ENCODE measurements at places on chromosomes 6 and 20.
A peak's percentile ranks its signal among the peaks of the same experiment; 100 is the strongest.

- DNase-seq = no peak
Observed at GRCh38 chr6:166532302-166532701, 54.2 kb downstream of the RAMACL start.

GRCh38 chr6:144140867-144141266 is 9.4 kb upstream of the STX11 start:
- peak; percentile 50 for DNase-seq

GRCh38 chr6:43610431-43610830 is 18.6 kb downstream of the GTPBP2 start:
- no peak for DNase-seq

GRCh38 chr6:7115543-7116231 is 7.9 kb downstream of the RREB1 start:
- DNase-seq = no peak

GRCh38 chr20:61120595-61121515 is 131.2 kb upstream of the CDH4 start:
- peak; percentile 45 for DNase-seq

- no peak for DNase-seq
Observed at GRCh38 chr6:100035873-100036653, 42.0 kb upstream of the MCHR2 start.

- DNase-seq = no peak
Observed at GRCh38 chr20:59576216-59576953, 28.0 kb upstream of the PHACTR3 start.

DNA sequence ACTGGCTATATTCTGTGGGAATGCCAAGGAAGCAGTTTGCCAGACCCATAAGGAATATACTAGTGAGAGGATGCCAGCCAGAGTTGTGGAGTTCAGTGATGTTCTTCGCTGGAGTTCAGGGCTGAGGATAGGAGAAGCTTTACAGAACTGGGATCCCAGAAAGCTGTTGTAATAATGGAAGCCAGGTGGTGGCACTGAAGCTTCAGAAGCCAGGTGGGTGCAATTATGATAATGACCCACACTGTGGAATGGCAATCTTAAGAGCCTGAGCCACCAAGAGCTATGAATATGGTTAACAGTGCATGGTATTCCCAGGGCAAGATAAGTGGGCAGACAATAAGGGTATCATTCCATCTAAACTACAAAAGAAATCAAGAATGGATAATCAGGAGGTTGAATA is 25.1 kb upstream of the ENPP1 start:
- DNase-seq = no peak

GRCh38 chr20:50551288-50551687 is 41.1 kb downstream of the PTPN1 start:
- DNase-seq = no peak

- no peak for DNase-seq
Observed at GRCh38 chr6:7042654-7043545, 64.9 kb upstream of the RREB1 start.

GRCh38 chr6:152529369-152529768 is 107.8 kb downstream of the SYNE1 start:
- DNase-seq = peak; percentile 26

GRCh38 chr6:127403636-127404035 is 55.6 kb downstream of the KIAA0408 start:
- no peak for DNase-seq

DNA sequence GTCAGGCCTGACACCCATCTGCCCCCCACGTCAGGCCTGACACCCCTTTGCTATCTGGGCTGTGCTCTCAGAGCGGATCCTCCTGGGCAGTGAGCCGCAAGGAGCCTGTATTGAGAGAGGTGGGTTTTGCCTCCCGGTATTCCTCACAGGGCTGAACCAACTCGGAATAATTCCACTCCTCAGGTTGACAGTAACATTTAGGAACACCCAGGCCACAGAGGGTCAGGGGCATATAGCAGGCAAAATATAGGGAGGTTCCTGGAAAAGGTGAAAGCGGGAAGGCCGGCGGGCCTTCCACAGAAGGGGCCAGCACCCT is 6.8 kb upstream of the FGD2 start:
- DNase-seq = no peak

DNA sequence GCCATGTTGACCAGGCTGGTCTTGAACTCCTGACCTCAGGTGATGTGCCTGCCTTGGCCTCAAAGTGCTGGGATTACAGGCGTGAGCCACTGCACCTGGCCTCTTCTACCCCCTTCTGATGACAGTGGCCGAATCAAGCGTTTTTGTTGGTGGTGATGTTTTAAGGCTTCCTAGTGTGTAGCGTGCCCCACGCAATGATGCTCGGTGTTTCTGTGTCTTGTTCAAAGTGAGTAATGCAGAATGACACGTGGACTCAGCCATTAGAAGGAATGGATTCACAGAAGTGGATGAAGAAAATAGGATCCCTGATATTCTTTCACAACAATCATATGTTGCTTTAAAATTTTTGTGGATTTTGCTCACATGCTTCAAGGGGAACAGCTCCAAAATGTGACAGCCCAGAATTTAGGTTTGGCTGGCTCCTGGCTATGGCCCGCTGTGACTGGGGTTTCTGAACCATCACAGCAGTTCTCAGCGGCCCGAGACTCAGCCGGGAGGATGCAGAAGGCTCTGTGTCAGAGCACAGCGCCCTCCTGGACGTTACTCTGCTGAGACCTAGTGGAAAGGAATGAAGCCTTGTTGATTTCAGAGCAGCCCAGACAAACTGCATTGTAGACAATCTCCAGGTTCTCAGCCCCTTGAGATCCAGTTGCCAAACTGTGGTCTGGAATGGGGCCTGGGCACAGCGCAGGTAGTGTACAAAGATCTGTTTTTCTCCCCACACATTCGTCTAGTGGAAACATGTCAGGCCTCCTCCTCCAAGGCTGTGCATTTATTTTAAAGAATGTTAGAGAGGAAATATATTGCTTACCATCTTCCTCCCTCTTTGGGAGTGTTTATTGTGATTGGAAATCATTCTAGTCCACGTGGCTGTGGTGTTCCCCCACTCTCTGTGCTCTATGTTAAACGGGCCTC is 57.6 kb upstream of the TIAM2 start:
- DNase-seq = no peak

- DNase-seq = no peak
Observed at GRCh38 chr6:33717934-33718455, 6.5 kb upstream of the UQCC2 start.

DNA sequence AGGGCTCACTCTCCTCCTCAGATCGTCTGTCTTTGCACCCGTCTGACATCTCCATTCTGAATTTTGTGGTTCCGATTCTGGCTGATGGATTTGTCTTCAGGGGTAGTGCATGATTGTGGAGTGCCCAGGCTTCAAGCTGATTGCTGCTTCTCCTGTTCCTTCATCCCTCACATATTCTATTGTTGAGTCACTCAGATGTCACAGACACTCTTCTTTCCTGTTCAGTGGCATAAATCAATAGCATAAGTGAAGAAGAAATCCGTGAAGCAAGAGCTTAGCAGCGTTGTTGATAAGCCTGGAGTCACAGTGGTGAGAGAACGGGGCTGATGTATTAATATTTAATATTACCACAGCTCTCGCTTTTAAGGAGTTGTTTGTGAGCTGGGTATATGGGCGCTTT is 152.5 kb downstream of the MTHFD1L start:
- DNase-seq = peak; percentile 38

DNA sequence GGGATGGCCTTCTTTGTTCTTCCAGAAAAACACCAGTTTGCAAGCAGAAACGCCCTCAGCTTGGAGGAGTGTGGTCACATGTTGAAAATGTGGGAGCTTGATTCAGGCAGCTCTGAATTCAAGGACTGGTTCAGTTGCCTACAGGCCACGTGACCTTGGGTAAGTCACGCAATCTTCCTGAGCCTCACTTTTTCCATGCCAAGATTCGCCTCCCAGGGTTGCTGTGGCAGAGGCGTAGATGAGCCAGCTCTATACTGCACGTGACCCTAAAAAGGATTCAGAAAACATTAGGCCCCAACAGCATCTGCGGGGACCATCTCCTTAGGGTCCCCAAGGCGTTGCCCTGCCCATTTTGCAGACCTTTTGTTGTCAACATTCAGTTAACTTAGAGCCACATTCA is 112.0 kb upstream of the SNX9 start:
- DNase-seq = no peak

GRCh38 chr6:33324125-33324524 is 6.6 kb upstream of the ZBTB22 start:
- DNase-seq = no peak

GRCh38 chr6:158531970-158532369 is 27.9 kb upstream of the TMEM181 start:
- DNase-seq = no peak

GRCh38 chr20:53786445-53787267 is 193.0 kb upstream of the ZNF217 start:
- peak; percentile 45 for DNase-seq

- DNase-seq = no peak
Observed at GRCh38 chr6:90021711-90022110, 127.4 kb downstream of the GJA10 start.

DNA sequence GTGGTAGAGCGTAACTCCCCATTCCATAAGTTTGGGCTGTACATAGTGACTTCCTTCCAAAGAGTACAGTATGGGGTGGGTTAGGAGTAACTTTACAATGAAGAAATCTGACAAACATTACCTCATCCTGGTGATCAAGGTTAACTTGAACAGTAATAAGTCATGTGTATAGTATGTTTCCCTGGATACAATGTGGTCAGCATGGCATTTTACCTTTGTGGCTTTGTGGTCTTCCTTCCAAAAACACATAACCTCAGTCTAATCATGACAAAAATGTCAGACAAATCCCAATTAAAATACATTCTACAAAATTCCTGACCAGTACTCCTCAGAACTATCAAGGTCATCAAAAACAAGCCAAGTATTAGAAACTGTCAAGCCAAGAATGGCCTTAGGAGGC is 225.1 kb downstream of the UBE3D start:
- DNase-seq = no peak
